ENCODE measurements at places on chromosomes 13 and 19. TPM values are rescaled to one million over a fixed set of nuclear protein-coding genes. Genes with fewer than 3 reads are reported as not detected.

The PLPP2 gene
- not detected for total RNA-seq

The TUBA3C gene
- not detected for total RNA-seq

The SULT2A1 gene
- total RNA-seq = not detected

The PRR22 gene
- total RNA-seq = 6.0 TPM

The TMEM86B gene
- total RNA-seq = 13.8 TPM

The ZNF548 gene
- total RNA-seq = 27.4 TPM

The CYP2F1 gene
- total RNA-seq = not detected

The RAB20 gene
- 3.9 TPM for total RNA-seq

The CASP14 gene
- total RNA-seq = not detected

The PDX1 gene
- total RNA-seq = not detected

The LSR gene
- 25.9 TPM for total RNA-seq

The ZNF850 gene
- total RNA-seq = 9.8 TPM

The PSG11 gene
- total RNA-seq = not detected

Data from activated CD8-positive, alpha-beta T cell treated with anti-CD3 and anti-CD28 coated beads, Interleukin-2, amount 10 ng/mL, durations not matched to agents 7 days and 5 days (primary cell).